NCI-H1930 (cell line): ENCODE measurements at places on chromosomes 6 and 20.

- no peak for DNase-seq
Observed at GRCh38 chr6:120395330-120395729, 939.0 kb downstream of the TBC1D32 start.

GRCh38 chr20:8219403-8219802 is 87.3 kb downstream of the PLCB1 start:
- no peak for DNase-seq

DNA sequence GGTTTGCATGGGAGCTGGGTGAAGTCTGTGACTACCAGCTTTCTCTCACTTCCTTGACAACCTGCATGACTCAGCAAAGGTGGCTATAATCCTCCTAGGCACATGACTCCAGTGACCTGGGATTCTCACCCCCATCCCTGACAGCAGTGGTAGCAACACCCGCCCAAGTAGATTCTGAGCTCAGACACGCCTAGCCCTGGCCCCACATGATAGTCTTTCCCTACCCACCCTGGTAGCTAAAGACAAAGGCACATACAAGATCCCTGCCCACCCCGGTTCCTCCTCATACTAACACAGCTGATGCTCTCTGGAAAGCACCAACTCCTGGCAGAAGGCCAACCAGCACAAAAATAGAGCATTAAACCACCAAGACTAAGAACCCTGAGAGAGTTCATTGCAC is 25.9 kb upstream of the CRISP1 start:
- DNase-seq = no peak

- DNase-seq = no peak
Observed at GRCh38 chr20:35150846-35151579, 3.9 kb upstream of the EDEM2 start.

- DNase-seq = no peak
Observed at GRCh38 chr6:163098827-163099479, 315.6 kb upstream of the QKI start.

DNA sequence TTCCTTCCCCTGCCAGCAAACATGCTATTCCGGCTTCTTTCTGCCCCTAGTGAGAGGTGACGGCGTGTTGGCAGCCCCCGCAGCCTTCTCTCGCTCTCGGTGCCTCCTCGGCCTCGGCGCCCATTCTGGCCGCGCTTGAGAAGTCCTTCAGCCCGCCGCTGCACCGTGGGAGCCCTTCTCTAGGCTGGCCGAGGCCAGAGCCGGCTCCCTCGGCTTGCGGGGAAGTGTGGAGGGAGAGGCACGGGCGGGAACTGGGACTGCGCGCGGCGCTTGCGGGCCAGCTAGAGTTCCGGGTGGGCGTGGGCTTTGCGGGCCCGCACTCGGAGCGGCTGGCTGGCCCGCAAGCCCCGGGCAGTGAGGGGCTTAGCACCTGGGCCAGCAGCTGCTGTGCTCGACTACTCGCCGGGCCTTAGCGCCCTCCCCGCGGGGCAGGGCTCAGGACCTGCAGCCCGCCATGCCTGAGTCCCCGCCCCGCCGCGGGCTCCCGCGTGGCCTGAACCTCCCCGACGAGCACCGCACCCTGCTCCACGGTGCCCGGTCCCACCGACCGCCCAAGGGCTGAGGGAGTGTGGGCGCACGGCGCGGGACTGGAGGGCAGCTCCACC is 20.0 kb upstream of the PXDC1 start:
- no peak for DNase-seq

DNA sequence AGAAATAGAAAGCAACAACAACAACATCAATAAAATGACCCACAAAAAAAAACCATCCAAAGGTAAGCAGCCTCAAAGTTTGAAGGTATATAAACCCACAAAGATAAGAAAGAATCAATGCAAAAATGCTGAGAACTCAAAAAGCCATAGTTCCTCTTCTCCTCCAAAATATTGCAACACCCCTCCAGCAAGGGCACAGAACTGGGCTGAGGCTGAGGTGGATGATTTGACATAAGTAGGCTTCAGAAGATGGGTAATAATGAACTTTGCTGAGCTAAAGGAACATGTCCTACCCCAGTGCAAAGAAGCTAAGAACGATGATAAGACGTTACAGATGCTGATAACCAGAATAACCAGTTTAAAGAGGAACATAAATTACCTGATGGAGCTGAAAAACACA is 188.8 kb upstream of the BTBD3 start:
- no peak for DNase-seq

DNA sequence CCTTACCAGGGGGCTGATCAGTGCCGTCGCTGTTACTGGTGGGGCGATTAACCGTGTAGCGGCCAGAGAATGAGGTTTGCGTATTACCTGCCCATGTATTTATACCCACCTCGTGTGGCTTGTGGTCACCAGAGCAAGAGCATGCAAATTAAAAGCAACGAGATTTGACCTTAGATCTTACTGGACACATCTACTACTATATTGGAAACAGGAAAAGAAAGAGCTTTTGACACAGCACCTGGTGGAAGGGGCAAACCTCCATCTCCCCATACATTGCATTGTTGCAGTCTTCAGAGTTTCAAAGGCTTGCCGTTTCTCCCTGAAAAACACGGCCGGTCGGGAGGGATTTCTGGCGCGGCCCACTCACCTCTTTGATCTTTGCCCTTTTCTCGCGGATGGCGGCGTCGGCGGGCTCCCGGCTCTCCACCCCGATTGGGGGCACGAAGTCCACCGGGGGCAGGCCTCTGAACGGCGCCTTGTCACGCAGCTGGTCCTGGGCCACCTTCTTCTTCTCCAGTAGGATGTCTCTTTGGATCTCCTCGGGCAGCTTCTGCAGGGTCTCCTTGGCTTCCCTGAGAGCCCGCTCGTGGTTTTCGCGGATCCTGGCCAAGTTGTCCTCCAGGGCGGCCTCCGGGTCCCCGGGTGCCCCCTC is 1.3 kb downstream of the MAN1A1 start:
- no peak for DNase-seq

- no peak for DNase-seq
Observed at GRCh38 chr20:9353180-9353915, 161.0 kb upstream of the LAMP5 start.

DNA sequence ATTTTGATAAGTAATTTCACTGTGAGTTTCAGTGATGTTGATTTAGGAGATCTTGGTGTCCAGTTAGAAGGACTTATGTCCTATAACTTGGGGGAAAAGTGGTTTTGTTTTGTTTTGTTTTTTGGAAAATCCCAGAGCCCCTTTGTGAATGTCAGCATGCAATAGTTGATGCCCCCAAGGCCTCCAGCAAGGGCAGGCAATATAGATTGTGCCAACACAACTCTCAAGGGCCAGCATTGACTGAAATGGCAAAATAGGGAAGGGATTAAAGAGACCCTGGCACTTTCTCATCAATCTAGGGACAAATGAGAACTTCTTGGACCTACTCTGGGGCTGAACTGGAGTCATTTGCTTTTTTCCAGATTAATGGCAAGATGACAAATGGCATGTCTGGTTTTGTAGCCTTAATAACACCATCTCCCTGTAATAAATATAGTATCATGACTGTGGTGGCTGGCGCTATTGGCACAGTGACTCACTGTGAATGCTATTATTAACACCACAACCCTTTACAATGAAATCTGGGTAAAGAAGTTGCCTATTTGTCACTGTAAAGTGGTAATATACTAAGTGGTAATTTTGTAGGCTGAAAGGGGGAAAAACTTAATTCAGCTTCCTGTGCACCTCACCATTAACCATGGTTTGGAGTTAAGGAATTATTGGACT is 51.8 kb downstream of the ABRACL start:
- no peak for DNase-seq

GRCh38 chr6:7419065-7419464 is 29.5 kb downstream of the RIOK1 start:
- no peak for DNase-seq

GRCh38 chr6:1630771-1631217 is 21.1 kb downstream of the FOXC1 start:
- DNase-seq = no peak

DNA sequence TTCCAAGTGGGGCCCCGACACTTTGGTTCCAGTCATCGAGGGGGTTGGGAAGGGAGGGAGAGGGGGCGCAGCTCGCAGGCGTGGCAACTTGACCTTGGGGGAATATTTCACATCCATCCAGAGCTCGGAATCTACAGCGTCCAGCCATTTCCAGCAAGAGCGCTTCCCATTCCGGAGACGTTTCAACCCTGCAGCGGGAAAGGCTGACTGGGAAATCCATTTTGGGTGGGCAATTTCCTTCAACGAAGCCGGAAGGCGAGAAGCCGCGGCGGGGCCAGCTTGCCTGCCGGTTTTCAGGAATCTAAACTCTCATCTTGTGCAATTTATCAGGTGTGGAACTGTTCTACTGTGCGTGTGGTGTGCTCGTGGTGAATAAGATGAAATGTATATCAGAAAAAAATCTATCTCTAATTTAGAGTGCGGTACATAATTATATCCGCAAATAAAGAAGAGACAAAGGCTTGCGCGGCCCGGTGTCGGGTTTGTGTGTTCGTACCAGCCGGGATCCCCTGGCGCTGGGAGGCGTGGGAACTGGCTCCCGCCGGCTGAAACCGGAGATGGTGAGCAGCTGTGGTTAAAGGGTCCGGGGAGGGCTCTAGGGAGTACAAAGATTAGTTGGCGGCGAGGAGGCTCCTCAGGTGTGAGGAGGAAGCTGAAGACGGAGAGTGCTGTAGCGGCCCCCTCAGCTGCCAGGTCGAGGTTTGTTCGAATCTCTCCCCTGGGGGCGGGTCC is 4.8 kb downstream of the SLC32A1 start:
- DNase-seq = peak; percentile 11

DNA sequence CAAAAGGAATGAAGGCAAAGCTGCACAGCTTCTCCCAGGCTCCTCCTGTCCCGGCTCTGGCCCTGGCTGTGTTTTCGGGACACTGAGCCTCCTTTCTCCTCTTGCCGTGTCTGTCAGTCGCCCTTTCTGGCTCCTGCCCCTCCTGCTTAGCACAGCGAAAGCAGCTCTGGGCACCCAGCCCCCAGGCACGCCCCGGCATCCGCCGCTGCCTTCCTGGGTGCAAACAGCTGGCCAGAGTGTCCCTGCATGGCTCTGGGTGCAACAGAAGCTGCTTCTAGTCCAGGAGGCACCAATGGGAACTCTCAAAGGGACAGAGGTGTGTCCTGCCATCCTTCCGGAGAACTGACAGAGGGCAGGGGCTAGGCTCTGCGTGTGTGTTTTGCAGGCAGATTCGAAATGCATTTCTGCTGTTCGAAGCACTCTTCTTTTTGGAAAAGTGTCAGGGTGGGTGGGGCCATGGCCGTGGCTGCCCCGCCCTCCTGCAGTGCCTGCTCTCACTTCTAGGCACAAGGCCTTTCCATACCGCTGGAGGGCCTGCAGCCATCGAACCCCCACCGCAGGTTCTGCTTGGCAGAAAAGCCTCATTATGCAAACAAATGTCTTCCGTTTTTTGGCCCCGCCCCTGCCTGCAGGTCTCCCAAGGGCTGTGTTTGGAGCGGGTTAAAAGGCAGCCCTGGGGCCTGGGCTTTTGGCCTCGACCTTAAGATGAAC is 15.5 kb downstream of the COL9A3 start:
- no peak for DNase-seq

- no peak for DNase-seq
Observed at GRCh38 chr20:25496165-25496967, 88.9 kb downstream of the GINS1 start.

DNA sequence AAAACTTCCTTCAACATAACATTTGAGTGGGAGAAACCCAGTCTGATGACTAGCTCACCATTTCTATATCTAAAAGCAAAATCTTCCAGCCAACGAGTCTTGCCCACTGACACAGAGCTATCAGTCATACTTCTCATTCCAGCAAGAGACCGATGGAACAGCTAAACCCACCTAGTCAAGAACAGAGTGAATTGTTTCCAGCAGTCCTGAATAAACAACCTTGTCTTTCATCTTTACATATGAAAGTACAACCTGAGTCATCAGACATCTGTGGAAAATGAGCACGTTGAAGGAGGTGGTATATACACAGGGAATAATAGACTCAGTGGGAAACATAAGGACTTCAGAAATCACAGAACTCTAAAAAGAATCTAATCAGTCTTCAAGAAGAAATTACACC is 23.8 kb downstream of the NRSN1 start:
- DNase-seq = no peak

DNA sequence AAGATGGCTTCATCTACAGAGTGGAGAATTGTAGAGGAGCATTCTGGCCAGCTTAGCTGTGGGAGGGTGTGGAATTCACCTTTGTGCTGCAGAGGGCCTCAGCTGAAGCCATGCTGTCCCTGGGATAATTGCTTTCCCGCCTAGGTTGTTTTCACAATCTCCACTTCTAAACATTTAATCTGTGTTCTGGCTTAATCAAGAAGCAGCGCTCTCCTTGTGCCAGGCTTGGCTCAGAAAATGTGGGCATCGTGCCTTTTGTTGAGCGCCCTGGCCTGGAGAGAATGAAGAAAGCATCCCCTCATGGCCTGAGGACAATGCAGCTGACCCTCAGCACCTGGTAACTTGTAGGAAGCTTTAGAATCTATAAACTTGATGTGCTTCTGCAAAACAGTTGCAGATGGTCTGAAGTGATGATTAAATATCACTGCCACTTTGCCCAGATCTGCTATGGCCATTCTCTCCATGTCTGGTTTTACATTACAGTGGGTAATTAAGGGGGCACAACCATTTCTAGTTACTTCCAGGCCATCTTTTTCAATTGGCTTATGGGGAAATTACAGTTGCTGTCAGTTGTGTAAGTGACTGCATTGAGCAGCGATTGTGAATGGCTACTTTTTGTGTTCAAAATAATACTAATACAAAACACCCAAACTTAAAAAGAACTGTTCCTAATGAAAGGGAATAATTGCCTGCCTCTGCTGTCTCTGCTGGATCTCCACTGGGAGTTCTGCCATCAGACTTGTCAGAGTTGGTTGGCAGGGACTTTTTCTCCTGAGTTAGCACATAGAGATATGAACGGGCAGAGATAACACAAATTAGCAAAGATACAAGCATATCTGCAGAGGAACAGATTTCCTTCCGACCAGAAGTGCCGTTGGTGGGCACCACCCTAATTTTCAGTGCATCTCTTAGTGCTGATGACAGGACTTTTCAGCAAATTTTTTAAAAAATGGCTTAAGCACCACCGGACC is 18.4 kb downstream of the CTNNBL1 start:
- no peak for DNase-seq

DNA sequence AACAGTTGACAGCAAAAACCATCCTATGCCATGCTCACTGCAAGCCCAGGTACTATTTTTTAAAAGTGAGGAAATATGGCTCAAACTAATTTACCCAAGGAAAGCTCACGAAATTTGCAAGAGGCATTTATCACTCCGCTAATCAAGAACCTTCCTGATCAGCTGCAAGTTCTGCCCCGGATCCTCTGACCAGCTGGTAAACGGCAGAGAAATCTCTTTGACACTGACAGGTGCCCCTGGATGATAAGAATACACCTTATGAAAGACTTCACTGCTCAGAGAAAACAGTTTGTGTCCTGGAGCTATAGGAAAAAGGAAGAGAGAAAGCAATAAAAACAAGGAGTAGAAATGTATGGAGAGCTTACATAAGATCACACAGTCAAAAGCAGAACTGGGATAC is 6.4 kb downstream of the CNKSR3 start:
- no peak for DNase-seq

GRCh38 chr20:9617940-9618339 is 103.5 kb downstream of the LAMP5 start:
- DNase-seq = peak; percentile 25

DNA sequence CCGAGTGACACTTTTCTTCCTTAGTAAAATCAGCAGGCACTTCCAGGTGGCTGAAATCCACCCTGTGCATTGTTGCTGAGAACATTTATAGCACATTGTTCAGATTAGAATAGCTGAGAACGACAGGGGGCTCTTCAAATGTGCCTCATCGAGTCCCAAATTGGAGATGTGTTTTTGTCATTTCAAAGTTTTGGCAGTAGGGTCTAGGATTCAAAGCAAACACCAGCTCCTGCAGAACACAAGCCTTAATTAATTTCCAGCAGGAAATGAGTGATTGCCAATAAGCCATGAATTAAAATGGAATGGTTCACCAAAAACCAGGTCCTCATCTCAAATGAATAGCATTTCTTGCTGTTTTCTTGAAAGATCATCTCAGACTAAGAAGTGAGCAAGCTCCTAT is 171.6 kb downstream of the PLCB1 start:
- DNase-seq = no peak
